Activated CD4-positive, alpha-beta memory T cell treated with anti-CD3 and anti-CD28 coated beads for 36 hours (primary cell): ENCODE measurements at places on chromosomes 3 and 15.

GRCh38 chr15:79004336-79004735 is 59.5 kb upstream of the CTSH start:
- peak; percentile 26 for DNase-seq

- no peak for DNase-seq
Measured at GRCh38 chr3:61922118-61922517, 360.7 kb downstream of the PTPRG start.

DNA sequence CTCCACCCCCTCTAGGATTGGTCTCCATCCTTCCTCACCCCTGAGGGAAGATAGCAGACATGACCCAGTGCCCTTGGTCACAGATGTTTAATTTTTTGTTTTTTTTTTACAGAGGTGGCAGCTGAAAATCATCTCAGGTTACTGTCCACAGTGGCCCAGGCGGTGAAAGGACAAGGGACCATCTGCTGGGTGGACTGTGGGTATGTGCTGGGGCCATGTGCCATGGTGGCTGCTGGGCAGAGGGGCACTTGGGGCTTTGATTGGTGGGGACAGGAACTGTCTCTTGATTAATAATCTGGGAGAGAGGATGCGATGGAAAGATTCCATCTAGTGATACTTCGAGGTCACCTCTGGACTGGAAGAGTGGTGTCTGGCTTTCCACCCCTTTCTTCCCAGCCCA is 25.4 kb downstream of the PDIA5 start:
- DNase-seq = no peak

- no peak for DNase-seq
Measured at GRCh38 chr3:59660376-59660775, 610.6 kb upstream of the CFAP20DC start.

DNA sequence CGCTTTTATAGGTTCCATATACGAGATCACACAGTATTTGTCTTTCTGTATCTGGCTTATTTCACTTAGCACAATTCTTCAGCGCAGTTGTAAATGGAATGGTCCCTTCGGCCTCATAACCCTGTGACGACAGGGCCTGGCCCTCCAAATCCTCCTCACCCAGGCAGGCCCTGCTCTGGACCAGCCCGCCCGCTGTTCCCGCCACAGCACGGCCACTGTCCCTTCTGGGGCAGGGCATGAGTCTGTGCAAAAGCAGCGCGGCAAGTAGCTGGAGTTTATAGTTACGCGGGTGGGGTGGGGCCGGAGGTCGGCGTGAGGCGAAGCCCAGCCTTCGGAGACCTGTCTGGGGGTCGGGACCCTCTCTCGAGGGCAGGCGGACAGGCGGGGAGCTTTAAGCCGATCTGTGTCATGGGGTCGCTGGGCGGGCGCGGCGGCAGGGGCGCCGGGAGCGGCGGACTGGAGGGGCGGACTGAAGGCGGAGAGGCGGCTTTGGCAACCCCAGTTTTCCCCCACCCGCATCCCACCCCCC is 543 bp downstream of the ARPIN start:
- no peak for DNase-seq

GRCh38 chr3:125281381-125281780 is 68.8 kb upstream of the SLC12A8 start:
- no peak for DNase-seq

DNA sequence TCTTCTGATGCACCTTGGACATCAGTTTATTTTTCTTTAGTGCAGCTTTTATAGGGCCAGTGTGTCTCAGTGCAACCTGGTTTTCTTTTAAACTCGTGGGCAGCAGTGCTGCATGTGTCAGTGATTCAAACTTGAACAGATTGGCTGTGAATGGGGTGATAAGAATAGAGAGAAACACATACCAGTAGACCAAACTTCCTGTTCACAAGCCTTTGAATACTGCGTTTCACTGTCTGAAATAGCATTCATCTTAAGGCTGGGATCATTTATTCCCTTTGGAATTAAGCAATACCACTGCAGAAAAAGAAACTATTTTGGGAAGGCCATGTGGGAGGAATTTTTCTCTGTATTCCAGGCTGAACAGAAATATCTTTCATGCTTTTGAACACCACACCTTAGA is 51.7 kb downstream of the PHLDB2 start:
- no peak for DNase-seq

DNA sequence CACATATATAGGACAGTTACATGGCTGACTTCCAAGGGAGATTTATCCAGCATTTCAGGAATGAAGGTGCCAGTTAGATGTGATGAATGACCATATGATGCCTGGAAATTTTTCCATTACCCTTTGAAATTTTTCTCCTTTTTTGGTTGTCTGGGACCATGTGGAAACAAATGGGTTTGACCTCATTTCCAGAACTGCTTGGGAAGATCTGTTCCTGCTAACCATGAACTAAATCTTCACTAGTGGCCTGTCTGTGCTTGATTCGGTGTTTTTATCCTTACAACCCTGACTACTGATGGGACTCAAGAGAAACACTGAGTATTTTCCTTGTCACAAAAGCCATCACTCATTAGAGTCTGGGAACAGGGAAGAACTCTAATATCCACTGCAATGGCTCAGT is 409.4 kb downstream of the PDCD6IP start:
- no peak for DNase-seq

DNA sequence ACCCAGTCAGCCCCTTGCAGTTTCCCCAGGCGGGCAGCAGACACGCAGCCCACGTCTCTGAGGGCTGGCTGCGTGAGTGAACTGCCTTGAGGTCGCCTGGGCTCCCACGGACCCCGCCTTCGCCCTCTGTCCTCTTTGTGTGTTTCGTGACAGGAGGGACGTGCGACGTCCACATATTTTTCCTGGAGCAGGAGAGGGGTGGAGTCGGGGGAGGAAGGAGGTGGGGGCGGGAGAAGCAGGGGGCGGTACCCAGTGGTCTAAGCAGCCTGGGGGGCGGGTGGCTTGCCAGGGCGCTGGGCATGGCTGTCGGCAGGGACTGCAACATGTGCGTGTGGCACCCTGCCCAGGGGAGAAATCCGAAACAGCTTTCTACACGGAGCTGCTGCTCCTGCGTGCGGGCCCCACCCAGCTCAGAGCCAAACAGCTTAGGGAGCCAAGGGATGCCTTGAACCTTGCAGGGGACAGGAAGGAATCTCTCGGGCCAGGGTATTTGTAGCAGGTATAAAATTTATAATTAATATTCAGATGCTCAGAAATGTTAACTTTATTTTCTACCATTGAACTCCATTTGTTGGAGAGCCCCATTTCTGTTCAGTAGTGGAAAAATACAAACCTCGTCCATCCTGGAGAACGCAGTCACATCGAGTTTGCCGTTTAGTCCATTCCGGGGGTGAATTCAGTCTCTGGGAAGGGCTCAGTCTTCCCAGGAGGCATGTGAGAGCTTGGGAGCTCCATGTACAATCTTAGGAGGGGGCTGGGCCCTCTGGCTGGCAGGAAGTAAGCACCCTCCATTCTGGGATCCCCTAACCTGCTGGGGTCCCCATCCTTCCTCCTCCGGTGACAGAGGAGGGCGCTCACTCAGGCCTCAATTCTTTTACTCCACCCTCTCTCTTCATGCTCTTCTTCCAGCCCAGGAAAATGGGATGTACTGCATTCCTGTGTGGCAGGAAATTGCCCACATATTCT is 79.1 kb upstream of the MEF2A start:
- no peak for DNase-seq

DNA sequence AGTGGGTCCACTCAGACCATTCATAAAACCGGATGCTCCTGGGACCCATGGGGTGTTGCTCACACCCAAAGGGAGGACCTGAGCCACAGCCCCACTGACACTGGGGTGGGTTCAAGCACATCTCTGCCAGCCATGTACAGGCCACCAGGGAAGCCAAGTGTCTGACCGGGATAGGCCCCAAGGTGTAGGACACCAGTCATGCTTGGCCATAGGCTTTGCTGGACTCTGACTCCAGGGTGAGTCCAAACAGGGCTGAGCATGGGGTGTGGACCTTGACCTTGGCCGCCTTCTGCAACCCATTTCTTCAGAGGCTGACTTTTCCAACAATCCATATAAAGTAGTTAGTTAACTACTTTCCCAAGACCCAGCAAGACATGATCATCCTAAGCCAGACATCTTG is 31.4 kb upstream of the DUSP7 start:
- DNase-seq = no peak

DNA sequence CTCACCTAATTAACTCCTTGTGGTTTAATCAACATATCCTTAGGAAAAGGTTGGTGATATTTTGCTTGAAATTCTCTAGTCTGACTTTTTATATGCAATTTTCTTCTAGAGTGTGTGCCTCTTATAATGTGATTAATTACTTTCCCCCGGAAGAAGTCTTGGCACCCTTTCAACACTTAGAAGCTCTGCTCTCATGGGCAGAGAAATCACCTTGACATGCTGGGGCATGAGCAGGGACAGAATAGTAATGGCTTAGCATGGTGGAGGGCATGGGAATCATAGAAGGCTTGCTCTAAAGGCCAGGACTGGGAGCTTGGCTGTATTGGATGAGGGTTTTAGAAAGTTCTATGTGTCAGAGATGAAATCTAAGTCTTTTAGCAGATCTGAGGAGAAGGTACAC is 293.5 kb downstream of the AGBL1 start:
- DNase-seq = no peak

GRCh38 chr3:11691767-11692531 is 48.2 kb upstream of the VGLL4 start:
- DNase-seq = no peak

DNA sequence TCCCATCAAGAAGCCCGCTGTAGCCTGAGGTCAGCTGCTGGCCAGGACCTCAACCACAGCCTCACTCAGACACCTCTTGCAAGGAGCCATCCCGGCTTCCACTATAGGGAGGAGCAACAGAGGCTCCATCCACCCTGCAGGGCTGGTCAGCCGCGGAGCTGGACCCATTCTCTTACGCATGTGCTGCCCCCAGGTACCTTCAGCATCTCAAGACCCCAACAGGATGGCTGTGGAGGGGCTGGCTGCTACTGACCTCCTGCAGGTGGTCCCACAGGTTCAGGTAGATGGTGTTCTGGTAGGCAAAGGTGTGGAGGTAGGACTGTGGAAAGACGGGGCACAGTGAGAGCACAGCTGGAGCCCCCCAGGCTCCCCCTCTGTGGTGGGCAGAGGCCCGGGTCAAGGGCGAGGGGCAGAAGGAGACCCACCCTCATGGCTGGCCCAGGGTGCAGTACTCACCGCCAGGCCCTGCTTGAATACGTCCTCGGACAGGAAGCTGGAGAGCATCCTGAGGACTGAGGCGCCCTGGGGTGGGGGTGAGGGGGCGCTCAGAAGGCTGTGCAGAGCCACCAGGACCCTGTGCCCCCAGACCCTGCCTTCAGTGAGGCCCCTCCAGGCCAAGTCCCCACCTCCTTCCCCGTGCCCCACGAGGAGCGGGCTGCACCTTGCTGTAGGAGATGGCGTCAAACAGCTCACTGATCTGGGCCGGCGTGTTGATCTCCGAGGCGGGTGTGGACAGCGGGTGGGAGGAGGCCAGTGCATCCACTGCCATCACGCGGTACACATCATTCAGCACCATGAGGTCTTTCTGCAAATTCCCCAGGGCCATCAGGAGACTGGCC is 11.4 kb downstream of the ANPEP start:
- DNase-seq = no peak

DNA sequence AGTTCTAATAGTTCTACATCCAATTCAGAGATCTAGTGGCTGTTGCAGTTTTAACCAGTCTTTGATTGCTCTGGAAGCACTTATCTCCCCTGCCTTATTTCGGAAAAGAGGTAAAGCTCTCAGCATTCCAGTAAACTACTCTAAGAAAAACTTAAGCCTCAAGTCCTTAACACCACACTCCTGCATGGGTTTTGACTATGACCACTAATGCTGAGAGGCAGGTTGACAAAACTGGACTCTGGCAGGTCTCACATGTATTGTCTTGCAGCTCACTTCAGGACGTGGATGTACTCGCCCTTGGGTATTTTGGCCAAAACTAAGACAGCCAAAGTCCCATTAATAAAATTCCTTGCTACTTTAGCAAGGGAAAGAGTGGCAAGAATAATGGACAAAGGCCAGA is 405.9 kb upstream of the GRM7 start:
- DNase-seq = no peak

DNA sequence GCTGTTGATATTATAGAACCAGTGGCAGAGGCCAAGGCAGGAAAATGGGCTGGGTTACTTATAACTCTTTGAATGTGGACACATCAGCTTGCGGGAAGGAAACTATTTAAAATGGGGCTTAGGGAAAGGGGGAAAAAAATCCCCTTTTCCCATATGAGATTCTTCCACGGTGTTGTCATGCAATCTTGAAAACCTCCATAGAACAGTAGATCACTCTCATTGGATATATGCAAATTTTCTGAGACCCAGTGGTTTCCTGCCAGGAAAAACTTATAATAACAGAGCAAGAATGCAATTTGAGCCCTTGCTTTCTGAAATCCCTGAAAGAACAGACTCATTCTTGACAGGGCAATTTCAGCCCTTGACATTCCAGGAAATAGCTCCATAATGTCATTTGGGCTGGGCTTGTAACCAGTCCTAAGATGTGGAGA is 31.1 kb downstream of the TMEM212 start:
- no peak for DNase-seq

DNA sequence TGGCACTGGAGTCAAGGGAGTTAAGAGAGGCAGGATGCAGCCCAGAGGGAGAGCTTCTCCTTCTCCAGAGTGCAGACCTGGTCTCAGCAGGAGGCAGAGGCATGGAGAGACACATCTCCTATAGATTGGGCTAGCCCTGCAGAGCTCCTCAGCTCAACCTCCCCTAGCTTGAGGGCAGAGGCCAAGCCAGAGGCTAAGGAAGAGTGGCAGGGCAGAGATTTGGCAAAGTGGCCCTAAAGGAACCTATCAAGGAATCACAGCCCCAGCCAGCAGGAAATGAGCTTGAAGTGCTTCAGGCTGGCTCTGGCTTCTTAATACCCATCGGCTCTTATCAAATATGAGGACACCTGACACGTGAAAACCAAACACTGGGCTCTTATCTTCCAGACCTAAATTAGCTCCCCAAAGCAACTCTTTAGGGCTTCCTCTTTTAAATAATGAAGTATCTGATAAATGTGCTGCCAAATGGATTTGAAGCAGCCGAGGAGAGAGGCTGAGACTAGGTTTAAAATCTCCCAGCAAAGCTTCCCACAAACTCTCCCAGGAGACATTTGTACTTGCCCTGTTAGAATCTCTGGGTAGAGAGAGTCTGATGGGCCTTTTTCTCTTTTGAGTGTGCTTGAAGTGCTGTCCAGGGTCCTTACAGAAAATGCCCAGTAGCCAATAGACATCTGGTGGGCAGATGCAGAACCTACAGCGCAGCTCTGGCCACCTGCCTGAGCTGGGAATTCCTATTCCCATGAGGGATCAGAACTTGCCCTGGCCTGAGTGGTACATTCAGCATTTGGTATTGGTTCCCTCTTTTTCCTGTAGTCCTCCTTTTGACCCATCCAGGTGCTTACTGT is 271.4 kb downstream of the CLSTN2 start:
- no peak for DNase-seq

DNA sequence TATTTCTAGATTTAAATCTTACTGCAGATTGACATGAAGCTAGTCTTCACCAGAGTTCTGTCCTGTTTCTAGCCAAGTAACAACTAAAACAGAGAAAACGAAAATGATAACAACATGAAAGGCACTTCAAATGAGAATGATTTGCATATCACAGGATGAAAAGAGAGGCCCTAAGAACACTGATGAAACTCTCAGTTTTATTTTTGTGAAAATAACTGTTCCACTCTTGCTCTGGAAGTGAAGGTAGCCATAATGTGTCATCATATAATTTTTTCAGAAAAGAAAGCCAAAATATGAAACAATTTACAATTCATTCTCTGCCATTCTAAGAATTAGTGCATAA is 274.4 kb downstream of the ADAMTSL3 start:
- no peak for DNase-seq
